Uterus (tissue), 4 donors: ENCODE measurements at places on chromosomes 3 and 15.

- H3K4me3 ChIP-seq = no peak overlapping the region
- H3K36me3 ChIP-seq = no peaks in the 10 kb centered on the region
- no peak for DNase-seq
- H3K4me1 ChIP-seq = no peaks in the 10 kb centered on the region
- H3K27ac ChIP-seq = no peak overlapping the region
These were observed 36.0 kb downstream of the GRAMD2A start for GRCh38 chr15:72161361-72162132.

DNA sequence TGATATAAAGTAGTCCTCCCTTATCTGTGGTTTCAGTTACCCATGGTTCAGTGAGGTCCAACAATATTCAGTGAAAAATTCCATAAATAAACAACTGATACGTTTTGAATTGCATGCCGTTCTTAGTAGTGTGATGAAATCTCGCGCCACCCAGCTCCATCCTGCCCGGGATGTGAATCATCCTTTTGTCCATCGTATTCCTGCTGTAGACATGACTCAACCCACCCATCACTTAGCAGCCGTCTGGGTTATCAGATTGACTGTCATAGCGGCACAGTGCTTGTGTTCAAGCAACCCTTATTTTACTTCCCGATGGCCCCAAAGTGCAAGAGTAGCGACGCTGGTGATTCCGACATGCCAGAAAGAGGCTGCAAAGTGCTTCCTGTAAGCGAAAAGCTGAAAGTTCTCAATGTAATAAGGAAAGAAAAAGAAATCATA is 48.0 kb upstream of the MEX3B start:
- DNase-seq = no peak
- H3K27ac ChIP-seq = no peak overlapping the region
- H3K4me3 ChIP-seq = no peak overlapping the region
- no peaks in the 10 kb centered on the region for H3K36me3 ChIP-seq

DNA sequence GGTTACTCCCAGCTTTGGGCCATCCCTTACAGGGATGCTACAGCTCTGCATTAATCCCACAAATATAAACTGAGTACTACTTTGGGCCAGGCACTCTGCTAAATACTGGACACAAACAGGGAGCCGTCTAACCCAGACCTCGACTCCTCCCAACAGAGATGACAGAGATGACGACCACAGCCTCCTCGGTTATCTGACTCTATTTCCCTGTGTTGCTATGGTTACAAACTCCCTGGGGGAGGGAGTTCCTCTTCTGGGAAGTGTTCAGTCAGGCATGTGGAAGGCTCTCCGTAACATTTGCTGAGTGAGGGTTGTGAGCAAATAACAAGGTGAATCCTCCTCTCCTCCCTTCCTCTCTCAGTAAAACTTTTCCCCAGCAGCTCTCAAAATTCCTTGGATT is 6.7 kb upstream of the CMTM7 start:
- no peak overlapping the region for H3K27ac ChIP-seq
- no peak overlapping the region for H3K4me3 ChIP-seq
- H3K36me3 ChIP-seq = no peaks in the 10 kb centered on the region
- H3K27me3 ChIP-seq = no peaks in the 10 kb centered on the region

DNA sequence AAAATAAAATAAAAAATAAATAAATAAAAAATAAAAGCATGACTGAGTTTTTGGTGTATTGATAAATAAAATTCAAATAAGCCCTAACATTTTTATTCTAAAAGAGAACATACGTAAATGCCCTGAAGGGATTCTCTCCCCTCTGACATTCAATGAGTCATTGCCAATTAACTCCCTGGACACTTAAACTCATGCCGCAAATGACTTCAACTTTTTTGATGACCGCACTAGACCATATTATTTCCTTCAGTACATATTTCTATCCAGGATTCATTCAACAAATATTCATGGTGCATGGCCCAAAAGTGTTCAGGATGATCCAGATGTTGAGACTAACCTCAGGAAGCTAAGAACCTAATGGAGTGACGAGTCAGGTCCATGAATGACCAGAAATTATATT is 195.9 kb upstream of the LRRN1 start:
- H3K36me3 ChIP-seq = no peaks in the 10 kb centered on the region
- no peaks in the 10 kb centered on the region for H3K4me1 ChIP-seq

- no peaks in the 10 kb centered on the region for H3K27me3 ChIP-seq
- no peaks in the 10 kb centered on the region for H3K36me3 ChIP-seq
- no peaks in the 10 kb centered on the region for H3K4me1 ChIP-seq
- no peak overlapping the region for H3K27ac ChIP-seq
These were observed 300.5 kb downstream of the RAP2B start for GRCh38 chr3:153462545-153462944.

- no peaks in the 10 kb centered on the region for H3K4me1 ChIP-seq
- H3K36me3 ChIP-seq = no peaks in the 10 kb centered on the region
- peak overlapping the region; percentile 97 for H3K27ac ChIP-seq
- H3K27me3 ChIP-seq = no peaks in the 10 kb centered on the region
- H3K4me3 ChIP-seq = peak overlapping the region; percentile 66
These were observed 1.7 kb downstream of the MEIS2 start for GRCh38 chr15:37098468-37099318.

DNA sequence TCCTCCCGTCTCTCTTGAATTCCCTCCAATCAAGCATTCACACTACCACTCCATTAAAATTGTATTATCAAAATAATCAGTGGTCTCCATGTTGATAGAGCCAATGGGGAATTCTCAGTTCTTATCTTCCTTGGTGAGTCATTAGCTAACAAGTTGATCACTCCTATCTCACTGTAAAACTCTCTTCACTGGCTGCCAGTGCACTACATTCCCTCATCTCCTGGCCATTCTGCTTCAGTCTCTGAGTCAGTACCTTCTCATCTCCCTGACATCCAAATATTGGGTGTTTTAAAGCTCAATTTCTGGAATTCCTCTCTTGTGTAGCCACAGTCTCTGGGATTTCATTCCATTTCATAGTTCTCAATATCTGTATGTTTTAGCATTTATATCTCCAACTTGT is 175.2 kb downstream of the ALDH1A2 start:
- no peaks in the 10 kb centered on the region for H3K27me3 ChIP-seq
- H3K36me3 ChIP-seq = no peaks in the 10 kb centered on the region
- H3K4me3 ChIP-seq = no peak overlapping the region

DNA sequence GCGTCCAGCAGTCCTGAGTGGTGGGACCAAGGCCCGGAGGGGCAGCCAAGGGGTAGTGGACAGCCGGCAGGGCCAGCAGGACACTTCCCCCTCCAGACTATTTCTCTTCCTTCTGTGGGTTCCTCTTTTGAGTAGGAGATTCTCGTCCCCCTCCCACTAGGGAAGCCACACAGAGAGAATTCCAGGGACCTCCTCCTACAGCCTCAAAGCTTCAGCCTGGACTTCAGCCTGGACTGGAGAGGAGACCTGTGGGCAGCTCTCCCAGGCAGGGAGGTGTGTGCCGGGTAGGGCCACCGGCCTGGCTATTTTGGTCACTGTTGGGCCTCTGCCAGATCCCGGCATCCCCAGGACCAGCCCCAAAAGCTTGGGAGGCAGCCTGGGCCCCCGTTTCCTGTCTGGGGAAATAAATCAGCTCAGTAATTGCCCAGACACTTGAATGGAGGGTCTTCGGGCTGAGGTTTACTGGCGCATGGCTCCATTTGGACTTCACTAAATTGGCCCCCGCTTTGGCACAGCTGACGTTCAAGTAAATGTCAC is 1.3 kb downstream of the SLC6A6 start:
- H3K4me1 ChIP-seq = peaks cover 14% of the 10 kb centered on the region
- H3K27ac ChIP-seq = peak overlapping the region; percentile 97
- DNase-seq = peak; percentile 83
- H3K27me3 ChIP-seq = no peaks in the 10 kb centered on the region
- no peaks in the 10 kb centered on the region for H3K36me3 ChIP-seq

DNA sequence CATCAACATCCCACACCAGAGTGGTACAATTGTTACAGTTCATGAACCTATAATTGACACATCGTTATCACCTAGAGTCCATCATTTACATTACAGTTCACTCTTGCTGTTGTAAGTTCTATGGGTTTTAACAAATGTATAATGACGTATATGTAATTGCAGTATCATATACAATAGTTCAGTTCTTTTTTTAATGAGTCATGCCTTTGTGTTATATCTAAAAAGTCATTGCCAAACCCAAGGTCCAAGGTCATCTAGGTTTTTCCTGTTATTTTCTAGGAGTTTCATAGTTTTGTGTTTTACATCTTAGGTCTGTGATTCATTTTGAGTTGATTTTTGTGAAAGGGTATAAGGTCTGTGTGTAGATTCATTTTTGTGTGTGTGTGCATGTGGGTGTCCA is 160.9 kb upstream of the GALNT15 start:
- DNase-seq = no peak
- H3K27ac ChIP-seq = no peak overlapping the region
- no peaks in the 10 kb centered on the region for H3K27me3 ChIP-seq
- H3K4me1 ChIP-seq = no peaks in the 10 kb centered on the region
- no peaks in the 10 kb centered on the region for H3K36me3 ChIP-seq

DNA sequence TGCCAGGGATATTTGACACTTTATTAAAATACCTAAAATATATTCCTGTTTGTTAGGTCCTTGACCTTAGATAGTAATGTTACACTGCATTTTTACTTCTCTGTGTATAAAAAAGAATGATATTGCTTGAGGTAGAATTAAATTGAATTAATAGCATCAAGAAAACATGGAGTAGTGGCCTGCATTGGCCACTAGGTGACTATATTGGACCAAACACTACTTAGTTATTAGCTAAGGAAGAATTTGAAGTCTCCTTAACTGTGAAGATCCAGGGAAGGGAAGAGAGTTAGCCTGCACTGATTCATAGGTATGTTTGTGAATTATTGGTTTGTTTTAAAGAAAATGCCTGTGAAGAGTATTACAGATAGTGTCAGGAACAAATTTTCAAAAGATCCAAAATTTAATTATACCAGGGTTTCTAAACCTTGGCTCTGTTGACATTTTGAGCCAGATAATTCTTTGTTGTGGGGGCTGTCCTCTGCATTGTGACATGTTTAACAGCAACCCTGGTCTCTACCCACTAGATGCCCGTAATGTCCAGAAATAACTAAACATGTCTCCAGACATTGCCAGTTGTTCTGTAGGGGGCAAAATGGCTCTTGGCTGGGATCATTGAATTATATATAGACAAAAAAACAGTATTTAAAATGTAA is 103.6 kb upstream of the THSD4 start:
- no peaks in the 10 kb centered on the region for H3K27me3 ChIP-seq
- H3K4me3 ChIP-seq = no peak overlapping the region
- DNase-seq = peak; percentile 28
- H3K36me3 ChIP-seq = no peaks in the 10 kb centered on the region

DNA sequence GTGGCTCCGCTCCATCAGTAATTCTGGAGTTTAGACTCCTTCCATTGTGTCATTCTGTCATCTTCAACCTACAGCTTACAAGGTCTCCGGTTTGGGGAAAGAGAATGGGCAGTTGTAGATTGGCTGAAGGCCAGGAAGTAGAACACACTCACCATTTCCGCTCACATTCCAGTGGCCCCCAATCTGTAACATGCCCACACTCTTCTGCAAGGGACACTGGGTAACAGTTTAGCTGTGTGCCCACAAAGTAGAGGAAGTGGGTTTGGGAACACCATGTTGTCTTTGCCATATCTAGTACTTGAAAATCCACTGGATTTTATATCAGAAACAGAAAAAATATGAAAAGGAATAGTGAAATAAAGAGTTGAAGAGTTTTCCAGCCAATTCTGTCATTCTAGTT is 153.5 kb downstream of the SV2B start:
- no peaks in the 10 kb centered on the region for H3K36me3 ChIP-seq
- H3K4me1 ChIP-seq = no peaks in the 10 kb centered on the region
- no peak for DNase-seq
- no peak overlapping the region for H3K4me3 ChIP-seq
- no peak overlapping the region for H3K27ac ChIP-seq
- no peaks in the 10 kb centered on the region for H3K27me3 ChIP-seq

DNA sequence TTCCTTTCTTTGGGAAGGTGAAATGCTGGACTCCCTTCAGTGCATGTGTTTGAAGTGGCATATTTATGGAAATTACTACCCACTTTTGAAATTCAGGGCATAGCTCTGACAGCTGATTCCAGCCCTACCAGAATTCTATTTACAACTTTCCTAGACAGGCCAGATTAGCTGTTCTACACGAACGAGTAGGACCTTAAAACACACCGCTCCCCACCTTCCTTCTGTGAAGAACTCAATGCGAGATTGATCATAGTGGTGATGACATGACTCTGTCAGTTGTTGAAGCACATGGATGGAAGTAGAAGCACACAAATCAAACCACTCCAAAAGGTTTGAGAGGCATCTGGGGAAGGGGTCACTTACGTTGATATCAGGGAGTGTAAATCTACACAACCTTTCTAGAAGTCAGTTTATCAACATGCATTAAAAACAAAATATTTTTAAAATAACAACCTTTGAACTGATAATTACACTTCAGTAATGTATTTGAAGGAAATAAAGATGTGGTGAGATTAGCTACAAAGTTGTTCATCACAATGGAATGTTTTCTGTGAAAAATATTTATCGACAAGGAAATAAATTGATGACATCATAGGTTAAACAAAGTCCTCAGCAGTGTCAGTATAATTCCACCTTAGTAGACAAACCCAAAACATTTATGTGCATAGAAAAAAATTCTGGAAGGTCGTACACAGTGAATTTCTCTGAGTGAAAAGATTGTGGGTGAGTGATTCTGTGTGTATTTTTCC is 29.8 kb downstream of the RARB start:
- no peaks in the 10 kb centered on the region for H3K27me3 ChIP-seq
- no peak overlapping the region for H3K4me3 ChIP-seq
- H3K36me3 ChIP-seq = no peaks in the 10 kb centered on the region
- no peaks in the 10 kb centered on the region for H3K4me1 ChIP-seq

DNA sequence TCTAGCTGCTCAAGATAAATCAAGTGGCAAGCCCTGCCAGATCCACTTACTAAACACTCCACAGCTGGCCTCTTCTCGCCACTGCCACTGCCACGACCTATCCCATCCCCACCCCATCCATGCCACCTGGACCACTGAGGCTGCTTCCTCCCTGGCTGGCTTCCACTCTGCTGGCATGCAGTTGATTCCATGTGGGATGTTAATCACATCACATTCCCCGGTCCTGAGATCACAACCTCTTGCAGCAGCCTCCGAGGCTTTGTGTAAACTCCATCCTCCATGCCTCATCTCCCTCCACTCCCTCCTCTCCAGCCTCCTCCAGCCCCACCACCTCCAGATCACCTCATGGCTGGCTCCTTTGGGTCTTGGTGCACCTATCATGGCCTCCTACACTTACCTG is 7.7 kb downstream of the NCKIPSD start:
- H3K27me3 ChIP-seq = no peaks in the 10 kb centered on the region
- no peak overlapping the region for H3K4me3 ChIP-seq
- peaks cover 4% of the 10 kb centered on the region for H3K4me1 ChIP-seq
- H3K36me3 ChIP-seq = no peaks in the 10 kb centered on the region
- DNase-seq = no peak
- H3K27ac ChIP-seq = no peak overlapping the region

- H3K27ac ChIP-seq = no peak overlapping the region
- no peaks in the 10 kb centered on the region for H3K27me3 ChIP-seq
- DNase-seq = no peak
- H3K36me3 ChIP-seq = no peaks in the 10 kb centered on the region
- no peak overlapping the region for H3K4me3 ChIP-seq
These were observed 10.6 kb upstream of the STT3B start for GRCh38 chr3:31522152-31522551.
